ENCODE measurements at places on chromosomes 11 and 22.

- peak; percentile 41 for DNase-seq
Observed at GRCh38 chr11:133570376-133570775, 38.1 kb upstream of the OPCML start.

GRCh38 chr11:114796954-114797721, 118.8 kb downstream of the NXPE2 start:
- no peak for DNase-seq

- DNase-seq: no peak
Observed at GRCh38 chr11:113533425-113533698, 58.2 kb upstream of the DRD2 start.

GRCh38 chr22:32531228-32531627, 56.6 kb downstream of the FBXO7 start:
- no peak for DNase-seq

GRCh38 chr11:201966-202365, 5.2 kb downstream of the BET1L start:
- no peak for DNase-seq

GRCh38 chr22:42993651-42994275, 21.2 kb downstream of the PACSIN2 start:
- DNase-seq: peak; percentile 42

DNA sequence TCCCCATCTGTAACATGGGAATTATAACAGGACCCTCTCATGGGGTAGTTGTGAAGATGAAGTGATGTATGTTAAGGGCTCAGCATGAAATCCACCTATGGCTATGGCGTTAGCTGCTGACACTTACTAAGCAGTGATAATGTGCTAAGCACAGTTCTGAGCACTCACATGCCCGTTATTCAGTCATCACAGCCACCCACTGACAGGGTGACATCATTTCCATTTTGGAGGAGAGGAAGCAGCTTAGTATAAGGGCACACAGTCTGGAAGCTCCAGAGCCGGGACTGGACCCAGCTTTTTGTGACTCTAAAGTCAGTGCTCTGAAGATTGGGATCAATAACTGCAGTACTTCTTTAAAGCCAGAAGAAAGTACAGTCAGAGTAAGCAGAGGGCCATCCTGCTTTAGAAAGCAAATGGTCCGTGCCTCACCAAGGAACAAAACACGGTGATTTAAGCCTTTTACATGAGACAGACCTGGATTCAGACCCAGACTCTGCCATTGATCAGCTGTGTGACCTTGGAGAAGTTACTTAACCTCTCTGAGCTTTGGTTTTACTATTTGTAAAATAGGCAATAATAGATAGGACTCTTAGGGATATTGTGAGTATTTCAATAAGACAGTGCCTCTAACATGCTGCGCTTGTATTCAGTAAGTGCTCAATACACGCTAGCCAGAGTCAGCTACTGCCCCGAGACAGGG, 61.5 kb downstream of the SGSM1 start:
- no peak for DNase-seq

- DNase-seq: peak; percentile 57
Observed at GRCh38 chr11:79013509-79013908, 427.3 kb downstream of the TENM4 start.

DNA sequence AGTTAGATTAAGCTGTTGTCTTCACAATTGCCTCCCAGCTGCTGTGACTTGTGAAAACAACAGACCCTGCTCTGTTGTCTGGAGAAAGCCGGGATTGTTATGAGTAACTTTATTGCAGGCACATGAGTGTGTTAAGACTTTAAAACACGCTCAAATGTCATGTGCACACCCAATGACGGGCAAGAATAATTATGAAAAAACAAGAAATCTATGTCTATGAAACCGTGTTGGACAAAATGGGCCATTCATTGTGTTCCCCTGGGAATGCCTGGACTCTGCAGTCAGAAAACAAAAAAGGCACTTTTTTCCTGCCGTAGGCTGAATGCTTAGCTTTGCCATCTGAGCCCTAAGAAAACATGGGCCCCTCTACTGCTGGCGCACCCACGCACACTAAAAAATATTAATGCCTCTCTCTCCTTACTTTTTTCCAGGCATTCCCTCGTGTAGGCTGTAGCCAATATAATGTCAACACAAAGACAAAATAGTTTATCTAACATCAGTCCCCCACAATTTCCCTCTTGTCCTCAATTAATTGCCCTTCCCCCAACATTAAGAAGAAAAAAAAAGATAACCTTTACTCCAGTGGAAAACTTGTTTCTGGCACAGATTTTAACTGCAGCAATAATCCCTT, 207.9 kb downstream of the SOX6 start:
- DNase-seq: no peak

DNA sequence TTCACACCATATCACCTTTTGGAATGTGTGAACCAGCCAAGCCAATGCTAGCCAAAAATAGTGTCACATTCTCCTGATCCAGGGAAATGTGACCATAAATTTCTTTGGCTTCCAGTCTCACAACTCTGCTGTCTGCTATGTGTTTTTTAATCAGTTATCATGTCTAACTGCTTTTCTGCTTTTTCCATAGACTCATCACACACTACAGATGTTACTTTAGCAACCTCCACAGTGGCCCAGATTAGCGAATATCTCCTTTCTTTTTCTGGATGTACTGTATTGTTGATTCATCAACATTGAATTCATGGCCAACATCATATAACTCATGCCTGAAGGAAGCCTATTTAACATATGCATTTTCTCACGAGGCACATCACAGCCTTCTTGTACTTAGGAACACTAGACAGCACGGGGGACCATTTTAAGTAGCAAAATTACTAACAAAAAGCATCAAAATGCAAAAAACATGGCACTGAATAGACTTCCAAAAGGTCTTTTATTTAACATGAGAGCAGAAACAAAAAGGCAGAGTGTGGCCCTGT, 73.1 kb upstream of the POU2AF2 start:
- DNase-seq: no peak

DNA sequence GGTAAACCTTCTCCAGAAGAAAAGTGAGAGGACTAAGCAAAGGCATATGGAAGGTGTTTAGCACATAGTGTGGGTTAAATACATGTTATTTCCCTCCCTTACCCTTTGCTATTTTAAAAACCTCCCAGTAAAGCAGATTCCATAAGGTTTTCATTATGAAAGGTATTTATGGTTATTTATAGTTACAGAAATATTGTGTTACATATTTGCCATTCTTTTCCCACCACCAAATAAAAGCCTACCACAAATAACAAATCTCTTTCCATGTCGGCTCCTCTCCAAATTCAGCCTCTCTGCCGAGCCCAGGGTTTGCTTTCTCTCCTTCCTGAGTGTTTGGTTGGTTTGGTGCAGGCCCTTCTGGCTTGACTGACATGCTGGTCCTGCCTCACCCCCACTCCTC, 64.4 kb downstream of the INSC start:
- DNase-seq: no peak

DNA sequence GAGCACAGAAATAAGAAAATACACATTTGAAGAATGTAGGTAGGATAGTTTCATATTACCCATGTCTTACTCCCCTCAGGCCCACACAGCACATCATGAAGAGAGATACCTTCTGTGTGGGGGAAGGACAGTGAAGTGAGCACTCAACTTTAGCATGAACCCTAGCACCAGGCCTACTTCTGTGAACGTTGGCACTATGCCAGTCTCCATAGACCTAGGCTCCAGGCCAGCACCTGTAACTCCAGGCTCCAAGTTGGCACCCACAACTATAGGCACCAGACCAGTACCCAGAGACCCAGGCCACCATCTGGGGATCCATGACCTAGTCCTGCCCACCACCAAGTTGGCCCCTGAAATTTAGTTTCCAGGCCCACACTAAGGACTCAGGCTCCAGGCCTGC, 410.9 kb downstream of the INSC start:
- no peak for DNase-seq

DNA sequence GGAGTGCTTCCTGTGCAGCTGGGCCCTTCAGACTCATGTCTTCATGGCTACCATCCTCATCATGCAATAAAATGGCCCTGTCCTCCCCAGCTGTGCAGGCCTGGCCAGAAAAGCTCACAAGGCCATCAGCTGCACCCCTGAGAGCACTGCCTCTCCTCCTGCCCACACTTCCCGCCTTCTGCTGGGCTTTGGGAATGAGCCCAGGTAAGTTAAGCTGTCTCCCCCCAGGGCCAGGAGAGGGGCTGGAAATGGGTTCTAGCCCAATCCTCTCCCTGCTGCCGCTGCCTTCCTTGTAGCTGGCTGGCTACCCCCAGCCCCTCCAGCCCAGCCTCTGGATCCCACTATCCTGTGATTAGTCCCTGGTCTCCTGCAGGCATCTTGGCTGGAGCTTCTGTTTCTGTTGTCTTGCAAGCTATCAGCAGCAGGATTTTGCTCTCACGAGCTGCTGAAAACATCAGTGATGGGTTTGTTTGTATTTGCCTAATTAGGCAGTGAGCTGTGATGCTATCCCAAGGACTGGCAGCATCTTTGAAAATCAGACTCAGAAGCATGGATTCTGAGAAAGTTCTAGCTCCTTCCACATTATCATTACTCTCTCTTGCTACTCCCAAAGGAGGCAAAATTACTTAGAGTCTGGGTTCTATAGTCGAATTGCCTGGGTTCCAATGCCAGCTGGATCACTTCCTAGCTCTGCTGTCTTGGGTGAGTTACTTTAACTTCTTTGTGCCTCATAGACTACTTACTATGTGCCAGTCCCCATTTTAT, 168.1 kb downstream of the ST3GAL4 start:
- no peak for DNase-seq

- no peak for DNase-seq
Observed at GRCh38 chr11:131737357-131737756, 366.9 kb downstream of the NTM start.

DNA sequence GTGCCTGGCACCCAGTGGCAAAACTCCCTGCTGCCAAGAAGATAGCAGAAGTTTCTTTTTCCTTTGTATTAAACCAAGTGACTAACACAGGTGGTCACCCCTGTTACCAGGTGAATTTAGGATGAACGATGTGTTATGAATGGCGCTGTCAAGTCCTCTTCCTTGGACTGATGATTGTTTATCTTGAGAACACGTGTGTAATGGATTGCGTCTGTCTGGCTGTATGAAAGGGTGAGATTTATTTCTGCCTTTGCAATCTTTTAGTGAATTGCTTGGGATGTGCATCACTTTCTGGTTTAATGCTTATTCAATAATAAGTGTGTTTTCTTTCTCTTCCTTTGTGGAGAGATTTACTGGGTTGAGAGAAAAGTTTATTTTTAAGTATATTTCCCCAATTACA, 36.5 kb downstream of the SDHD start:
- DNase-seq: no peak

GRCh38 chr11:75557666-75558494, 4.2 kb upstream of the SERPINH1 start:
- DNase-seq: peak; percentile 57

- no peak for DNase-seq
Observed at GRCh38 chr11:3188496-3189195, 23.5 kb upstream of the OSBPL5 start.

DNA sequence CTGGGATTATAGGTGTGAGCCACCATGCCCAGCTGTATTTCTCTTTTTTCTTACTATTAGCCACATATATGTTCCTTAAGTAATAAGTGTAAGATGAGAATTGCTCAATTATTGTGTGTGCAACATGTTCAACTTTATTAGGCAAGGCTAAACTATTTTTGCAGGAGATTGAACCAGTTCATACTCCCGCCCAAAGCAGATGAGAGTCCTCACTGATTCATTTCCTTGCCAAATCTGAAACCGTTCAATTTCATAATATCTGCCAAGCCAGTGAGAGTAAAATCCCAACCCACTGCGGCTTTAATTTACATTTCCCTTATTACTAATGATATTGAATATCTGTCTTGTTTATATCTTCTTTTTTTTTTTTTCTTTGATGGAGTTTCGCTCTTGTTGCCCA, 48.4 kb downstream of the KCNJ4 start:
- DNase-seq: peak; percentile 29

GRCh38 chr11:131038597-131038996, 122.3 kb upstream of the SNX19 start:
- DNase-seq: peak; percentile 44

GRCh38 chr11:113701491-113701890, 4.6 kb downstream of the TMPRSS5 start:
- DNase-seq: no peak

DNA sequence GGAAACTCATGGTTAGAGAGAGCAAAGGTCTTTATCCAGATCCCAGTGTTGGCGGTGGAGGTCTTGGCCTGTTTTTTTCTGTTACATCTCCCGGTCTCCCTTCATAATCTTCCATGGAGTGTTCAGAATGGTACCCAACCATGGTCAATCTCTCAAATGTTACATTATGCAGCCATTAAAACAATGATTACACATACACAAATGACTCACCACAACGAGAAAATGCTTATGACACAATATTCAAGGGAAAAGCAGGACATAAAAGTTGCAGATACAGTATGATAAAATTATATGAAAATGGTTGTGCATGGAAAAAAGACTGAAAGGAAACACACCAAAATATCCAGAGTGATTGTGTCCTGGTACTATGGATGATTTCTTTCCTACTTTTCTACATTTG, 17.8 kb upstream of the CSNK1E start:
- DNase-seq: peak; percentile 80

DNA sequence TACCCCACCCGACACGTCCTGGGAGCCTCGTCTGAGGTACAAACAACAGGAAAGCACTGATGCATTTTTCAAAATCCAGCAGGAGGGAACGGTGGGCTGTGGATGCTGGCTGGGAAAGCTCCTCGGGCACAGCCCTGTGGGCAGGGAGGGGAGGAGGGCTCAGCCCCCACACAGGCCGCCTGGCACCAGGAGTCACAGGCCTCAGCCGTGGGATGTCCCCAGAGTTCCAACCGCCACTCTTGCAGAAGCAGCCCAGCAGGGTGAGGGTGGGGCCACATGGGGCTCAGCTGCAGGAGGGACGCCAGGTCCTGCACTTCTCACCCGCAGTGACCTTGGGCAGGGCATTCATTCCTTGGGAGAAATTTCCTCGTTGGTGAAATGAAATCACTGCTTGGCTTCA, 274.6 kb downstream of the BRD1 start:
- no peak for DNase-seq

- DNase-seq: no peak
Observed at GRCh38 chr22:49077586-49077985, 750.1 kb downstream of the BRD1 start.

- no peak for DNase-seq
Observed at GRCh38 chr11:19714022-19714386, 1.4 kb downstream of the NAV2 start.

GRCh38 chr22:27585141-27585540, 216.4 kb downstream of the MN1 start:
- peak; percentile 86 for DNase-seq

GRCh38 chr22:36021606-36022153, 6.9 kb downstream of the RBFOX2 start:
- DNase-seq: no peak

GRCh38 chr11:64998141-64998540, 1.4 kb upstream of the BATF2 start:
- no peak for DNase-seq

- DNase-seq: no peak
Observed at GRCh38 chr11:130525307-130525706, 76.9 kb downstream of the ADAMTS15 start.

GRCh38 chr22:31604137-31604705, 57.8 kb downstream of the PISD start:
- no peak for DNase-seq

- no peak for DNase-seq
Observed at GRCh38 chr11:2507212-2507901, 62.5 kb downstream of the KCNQ1 start.

- no peak for DNase-seq
Observed at GRCh38 chr22:33529424-33530113, 390.7 kb downstream of the LARGE1 start.

- no peak for DNase-seq
Observed at GRCh38 chr11:86459002-86459385, 84.3 kb downstream of the CCDC81 start.
